Thymus (tissue), 14 donors: ENCODE measurements at places on chromosomes 13 and 19. TPM values are rescaled to one million over a fixed set of nuclear protein-coding genes. Genes with fewer than 3 reads are reported as not detected.
A peak's percentile ranks its signal among the peaks of the same experiment; 100 is the strongest.

Gene ZFR2
- 0.33 TPM for total RNA-seq

Gene CD177
- total RNA-seq = 0.99 TPM

Gene TNFSF13B
- 12.2 TPM for total RNA-seq

- no peaks in the 10 kb centered on the region for H3K36me3 ChIP-seq
- DNase-seq = no peak
- no peaks in the 10 kb centered on the region for H3K27me3 ChIP-seq
- no peak overlapping the region for H3K4me3 ChIP-seq
- no peaks in the 10 kb centered on the region for H3K4me1 ChIP-seq
Measured at GRCh38 chr19:53999694-54000093, 8.3 kb downstream of the CACNG6 start.

Gene SERPINE3
- 0.05 TPM for total RNA-seq

Gene C13orf46
- total RNA-seq = 0.05 TPM

Gene TEKTIP1
- 0.61 TPM for total RNA-seq

GRCh38 chr19:44141191-44142058 is at the start of gene ZNF234:
TSS of gene ZNF234 (plus strand) at chr19:44141554. CDS start at chr19:44144633, 3,079 bp downstream.
- peak within 1 kb of the TSS; percentile 71 for H3K27ac ChIP-seq
- DNase-seq = peak; percentile 81
- H3K4me3 ChIP-seq = peak within 1 kb of the TSS; percentile 96
- peaks cover 7% of the 10 kb centered on the region for H3K4me1 ChIP-seq
- H3K27me3 ChIP-seq = no peaks in the 10 kb centered on the region

Gene CNN1
- 0.47 TPM for total RNA-seq

DNA sequence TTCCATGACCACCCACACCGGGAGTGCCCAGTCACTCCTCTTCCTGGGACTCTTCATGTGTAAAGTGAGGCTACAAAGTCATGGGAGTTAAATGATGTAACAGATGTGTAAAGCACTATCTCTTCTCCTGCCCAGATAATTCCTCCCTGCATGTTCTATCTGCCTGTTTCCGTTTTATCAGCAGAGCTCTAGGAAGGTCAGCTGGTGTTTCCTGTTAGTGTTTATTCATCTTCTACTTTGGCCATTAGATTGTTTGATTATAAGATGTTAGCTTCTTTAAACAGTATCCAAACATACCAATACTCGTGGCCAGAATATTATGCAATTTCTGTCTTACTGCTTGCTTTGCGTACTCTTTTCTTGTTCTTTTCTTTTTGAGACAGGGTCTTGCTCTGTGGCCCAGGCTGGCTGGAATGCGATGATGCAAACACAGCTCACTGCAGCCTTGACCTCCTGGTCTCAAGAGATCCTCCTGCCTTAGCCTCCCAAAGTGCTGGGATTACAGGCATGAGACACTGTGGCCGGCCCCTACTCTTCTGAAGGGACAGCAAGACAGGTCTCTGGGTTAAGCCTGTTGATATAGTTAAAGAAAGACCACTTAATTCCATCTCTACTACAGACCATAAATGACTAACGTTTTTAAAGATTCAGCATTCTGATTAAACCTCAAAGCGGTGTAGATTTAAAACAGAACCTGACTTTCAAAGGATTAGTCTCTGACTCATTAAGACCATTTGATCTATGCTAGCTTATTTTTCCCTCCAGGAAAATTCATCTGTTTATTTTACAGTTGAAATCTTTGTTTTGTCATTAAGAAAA is 97.4 kb upstream of the AKAP11 start:
- no peaks in the 10 kb centered on the region for H3K4me1 ChIP-seq
- H3K27ac ChIP-seq = no peak overlapping the region
- H3K36me3 ChIP-seq = peaks cover 16% of the 10 kb centered on the region
- H3K27me3 ChIP-seq = no peaks in the 10 kb centered on the region
- no peak for DNase-seq

- no peaks in the 10 kb centered on the region for H3K4me1 ChIP-seq
- H3K27me3 ChIP-seq = no peaks in the 10 kb centered on the region
- no peak overlapping the region for H3K4me3 ChIP-seq
Measured at GRCh38 chr13:112951674-112952371, 17.2 kb upstream of the MCF2L start.

DNA sequence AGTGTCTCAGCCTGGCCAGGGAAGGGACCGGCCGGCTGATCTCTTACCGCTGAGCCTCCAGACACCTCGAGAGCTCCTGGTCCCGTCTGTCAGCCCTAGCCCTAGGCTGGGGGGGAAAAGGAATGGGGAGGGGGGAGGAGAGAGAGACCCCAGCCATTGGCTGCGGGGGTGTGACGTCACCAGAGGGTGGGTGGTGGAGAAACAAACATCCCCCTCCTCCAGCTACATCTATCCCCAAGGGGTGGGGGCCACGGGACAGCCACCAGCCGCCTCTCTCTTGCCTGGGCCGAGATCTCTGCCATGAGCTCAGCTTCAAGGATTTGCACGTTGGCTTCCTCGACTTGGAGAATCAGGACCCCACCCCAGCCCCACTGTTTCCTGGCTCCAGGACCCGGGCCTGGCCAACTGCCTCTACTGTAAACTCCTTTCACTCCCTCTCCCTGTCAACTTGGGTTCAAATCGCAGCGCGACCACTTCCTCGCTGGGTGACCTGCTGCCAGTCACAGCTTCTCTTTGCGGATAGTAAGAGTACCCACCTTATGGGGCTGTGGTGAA is at the start of gene PRX:
PRX (minus strand) TSS at position 88 of the 555 bp plus-strand sequence. CDS start 5,446 bp downstream, outside the sequence.
- H3K27ac ChIP-seq = no peak within 1 kb of the TSS
- no peak within 1 kb of the TSS for H3K4me3 ChIP-seq
- H3K27me3 ChIP-seq = peaks cover 18% of the 10 kb centered on the region
- no peaks in the 10 kb centered on the region for H3K36me3 ChIP-seq
- DNase-seq = no peak
- peaks cover 9% of the 10 kb centered on the region for H3K4me1 ChIP-seq

- DNase-seq = no peak
- no peak overlapping the region for H3K4me3 ChIP-seq
- H3K36me3 ChIP-seq = no peaks in the 10 kb centered on the region
Measured at GRCh38 chr19:42330241-42330711, 4.8 kb downstream of the MEGF8 start.

GRCh38 chr13:33146843-33147611 is 130.8 kb downstream of the KL start:
- peak; percentile 4 for DNase-seq
- peak overlapping the region; percentile 38 for H3K27ac ChIP-seq
- no peaks in the 10 kb centered on the region for H3K4me1 ChIP-seq
- no peak overlapping the region for H3K4me3 ChIP-seq

- no peak for DNase-seq
- H3K27ac ChIP-seq = no peak overlapping the region
- no peaks in the 10 kb centered on the region for H3K4me1 ChIP-seq
- H3K4me3 ChIP-seq = no peak overlapping the region
- no peaks in the 10 kb centered on the region for H3K36me3 ChIP-seq
- H3K27me3 ChIP-seq = no peaks in the 10 kb centered on the region
Measured at GRCh38 chr13:61253105-61253877, 162.4 kb downstream of the PCDH20 start.

Gene OR7A5
- not detected for total RNA-seq

Gene RHPN2
- total RNA-seq = 5.1 TPM

GRCh38 chr13:34294483-34295129 is 476.7 kb downstream of the RFC3 start:
- H3K27ac ChIP-seq = no peak overlapping the region
- no peaks in the 10 kb centered on the region for H3K27me3 ChIP-seq
- no peaks in the 10 kb centered on the region for H3K4me1 ChIP-seq

- H3K4me3 ChIP-seq = no peak overlapping the region
- no peaks in the 10 kb centered on the region for H3K27me3 ChIP-seq
- peaks cover 25% of the 10 kb centered on the region for H3K4me1 ChIP-seq
- no peak for DNase-seq
- peaks cover 54% of the 10 kb centered on the region for H3K36me3 ChIP-seq
- no peak overlapping the region for H3K27ac ChIP-seq
Measured at GRCh38 chr19:7907122-7907521, 3.4 kb downstream of the MAP2K7 start.

DNA sequence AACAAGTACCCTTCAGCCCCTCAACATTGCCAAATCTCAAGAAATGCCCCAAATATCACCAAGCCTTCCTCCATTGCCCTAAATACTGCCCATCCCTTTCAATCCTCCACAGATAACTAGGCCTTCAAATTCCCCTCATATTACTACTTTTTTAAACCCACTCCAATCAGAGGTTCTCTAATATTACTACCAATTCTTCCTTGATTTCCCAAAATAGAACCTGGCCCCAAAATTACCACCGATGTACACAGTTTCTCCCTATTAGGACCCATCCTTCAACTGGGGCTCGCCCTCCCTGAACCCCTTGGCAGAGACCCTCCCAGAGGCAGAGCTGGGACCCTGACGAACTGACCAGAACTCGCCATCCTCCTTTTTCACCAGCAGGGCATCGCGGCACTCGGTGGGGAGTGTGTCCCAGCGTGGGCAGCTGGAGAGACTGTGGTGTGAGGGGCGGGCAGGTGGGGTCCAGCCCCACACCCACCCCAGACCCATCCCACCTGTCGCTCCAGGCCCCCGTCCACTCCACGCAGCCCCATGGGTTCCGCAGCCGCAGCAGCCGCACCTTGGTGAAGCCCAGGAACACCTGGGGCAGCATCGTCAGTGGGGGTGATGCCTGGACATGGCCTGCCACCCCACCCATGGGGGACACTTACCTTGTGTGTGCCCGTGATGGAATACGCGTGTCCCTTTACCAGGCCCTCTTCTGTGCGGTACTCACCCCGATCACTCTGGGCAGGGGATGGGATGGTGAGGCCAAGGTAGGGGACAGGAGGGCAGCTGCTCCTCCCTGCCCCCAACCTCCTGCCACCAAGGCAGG is 6.1 kb downstream of the CAPN12 start:
- H3K4me3 ChIP-seq = no peak overlapping the region
- H3K27me3 ChIP-seq = peaks cover 54% of the 10 kb centered on the region
- no peak overlapping the region for H3K27ac ChIP-seq
- no peak for DNase-seq

Gene APOC4
- not detected for total RNA-seq

Gene CEBPA
- total RNA-seq = 7.0 TPM

Gene FXYD3
- total RNA-seq = 22.8 TPM

DNA sequence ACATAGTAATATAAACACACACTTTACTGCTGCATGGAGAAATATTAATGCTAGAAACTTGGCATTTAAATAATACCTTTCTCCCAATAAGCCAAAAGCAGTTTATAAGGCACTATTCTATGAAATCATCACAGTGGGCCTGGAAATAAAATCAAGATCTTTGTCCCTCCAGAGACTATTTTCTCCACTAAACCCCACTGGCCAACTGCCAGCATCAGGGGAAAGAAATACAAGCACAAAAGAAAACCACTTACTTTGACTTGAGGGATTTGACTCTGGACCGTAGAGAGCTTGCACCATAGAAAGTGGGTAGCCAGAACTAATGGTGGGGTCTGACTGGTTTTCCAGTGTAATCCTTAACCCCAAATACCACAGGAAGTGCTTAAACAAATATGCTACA is 71.9 kb downstream of the DCLK1 start:
- H3K27me3 ChIP-seq = no peaks in the 10 kb centered on the region
- no peaks in the 10 kb centered on the region for H3K4me1 ChIP-seq
- no peak overlapping the region for H3K27ac ChIP-seq
- H3K4me3 ChIP-seq = no peak overlapping the region

GRCh38 chr13:39457274-39457673 is 145.7 kb downstream of the LHFPL6 start:
- H3K4me1 ChIP-seq = peaks cover 3% of the 10 kb centered on the region
- no peak overlapping the region for H3K4me3 ChIP-seq
- no peaks in the 10 kb centered on the region for H3K36me3 ChIP-seq
- H3K27ac ChIP-seq = no peak overlapping the region
- no peak for DNase-seq

GRCh38 chr13:110581506-110582185 is 20.1 kb upstream of the RAB20 start:
- DNase-seq = no peak
- no peaks in the 10 kb centered on the region for H3K27me3 ChIP-seq
- H3K4me3 ChIP-seq = no peak overlapping the region
- no peaks in the 10 kb centered on the region for H3K4me1 ChIP-seq
- H3K27ac ChIP-seq = no peak overlapping the region
- no peaks in the 10 kb centered on the region for H3K36me3 ChIP-seq

- H3K4me3 ChIP-seq = peak overlapping the region; percentile 4
- H3K27ac ChIP-seq = no peak overlapping the region
- H3K27me3 ChIP-seq = peaks cover 85% of the 10 kb centered on the region
- peaks cover 37% of the 10 kb centered on the region for H3K4me1 ChIP-seq
- no peak for DNase-seq
- no peaks in the 10 kb centered on the region for H3K36me3 ChIP-seq
Measured at GRCh38 chr19:46639358-46640182, 3.6 kb upstream of the GNG8 start.

DNA sequence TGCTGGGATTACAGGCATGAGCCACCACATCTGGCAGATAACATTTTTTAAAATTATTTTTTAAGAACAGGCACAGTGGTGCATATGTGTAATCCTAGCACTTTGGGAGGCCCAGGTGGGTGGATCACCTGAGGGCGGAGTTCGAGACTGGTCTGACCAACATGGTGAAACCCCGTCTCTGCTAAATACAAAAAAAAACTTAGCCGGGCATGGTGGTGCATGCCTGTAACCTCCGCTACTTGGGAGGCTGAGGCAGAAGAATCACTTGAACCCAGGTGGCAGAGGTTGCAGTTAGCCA is 631 bp upstream of the PALM3 start:
- H3K36me3 ChIP-seq = no peaks in the 10 kb centered on the region
- H3K27me3 ChIP-seq = peaks cover 45% of the 10 kb centered on the region
- no peak overlapping the region for H3K4me3 ChIP-seq

Gene ASF1B
- 36.1 TPM for total RNA-seq

Gene PRRG2
- total RNA-seq = 2.2 TPM

Gene F2RL3
- total RNA-seq = 0.19 TPM

Gene SIGLEC8
- 2.1 TPM for total RNA-seq

- no peaks in the 10 kb centered on the region for H3K36me3 ChIP-seq
- no peak overlapping the region for H3K4me3 ChIP-seq
- peak; percentile 57 for DNase-seq
- H3K27ac ChIP-seq = no peak overlapping the region
- peaks cover 2% of the 10 kb centered on the region for H3K27me3 ChIP-seq
Measured at GRCh38 chr13:24995225-24995804, 100.6 kb upstream of the PABPC3 start.

Gene KHSRP
- 49.9 TPM for total RNA-seq

DNA sequence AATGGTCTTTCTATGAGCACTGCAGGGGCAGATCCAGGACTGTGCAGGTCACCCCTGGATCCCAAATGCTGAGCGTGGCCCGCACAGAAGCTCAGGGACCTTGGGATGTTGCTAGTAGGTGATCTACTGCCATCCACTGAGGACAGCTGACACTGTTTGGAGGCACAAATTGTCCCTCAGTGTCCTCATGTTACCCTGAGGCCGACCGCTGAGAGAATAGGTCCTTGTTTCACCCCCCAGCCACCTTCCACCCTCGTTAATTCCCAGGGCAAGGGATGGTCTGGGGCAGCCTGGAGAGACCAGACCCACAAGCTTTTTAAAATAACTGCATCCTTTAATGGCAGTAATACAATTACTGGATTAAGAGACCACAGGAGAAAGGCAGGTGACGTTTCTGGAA is 15.4 kb upstream of the TMEM160 start:
- H3K27ac ChIP-seq = no peak overlapping the region
- peaks cover 48% of the 10 kb centered on the region for H3K36me3 ChIP-seq
- H3K4me1 ChIP-seq = no peaks in the 10 kb centered on the region
- no peak for DNase-seq
- H3K4me3 ChIP-seq = no peak overlapping the region
